CD4-positive, alpha-beta T cell treated with Interleukin-2 at 100 ng/mL for 4 hours (primary cell): ENCODE measurements at places on chromosomes 1 and 21.

DNA sequence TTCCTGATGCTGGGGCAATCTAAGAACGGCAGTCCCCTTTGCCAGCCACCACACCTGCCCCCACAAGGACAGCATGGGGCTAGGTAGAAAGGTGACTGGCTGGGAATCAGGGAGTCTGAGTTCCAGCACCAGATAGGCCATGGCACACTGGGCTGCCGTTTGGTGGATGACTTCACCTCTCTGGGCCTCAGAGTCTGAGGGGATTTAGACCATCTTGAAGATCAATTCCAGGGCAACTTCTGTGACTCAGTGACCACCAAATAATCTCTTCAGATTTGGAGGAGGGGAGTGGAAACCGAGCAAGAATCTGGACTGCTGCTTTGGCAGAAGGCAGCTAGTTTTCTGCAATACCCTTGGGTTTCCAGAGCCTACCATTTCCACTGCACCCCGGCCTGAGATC is 92.1 kb upstream of the EDN2 start:
- no peak for DNase-seq

GRCh38 chr1:36350659-36351226 is 27.3 kb upstream of the EVA1B start:
- DNase-seq: peak; percentile 57

GRCh38 chr1:222136869-222137268 is 395.0 kb upstream of the DUSP10 start:
- no peak for DNase-seq

DNA sequence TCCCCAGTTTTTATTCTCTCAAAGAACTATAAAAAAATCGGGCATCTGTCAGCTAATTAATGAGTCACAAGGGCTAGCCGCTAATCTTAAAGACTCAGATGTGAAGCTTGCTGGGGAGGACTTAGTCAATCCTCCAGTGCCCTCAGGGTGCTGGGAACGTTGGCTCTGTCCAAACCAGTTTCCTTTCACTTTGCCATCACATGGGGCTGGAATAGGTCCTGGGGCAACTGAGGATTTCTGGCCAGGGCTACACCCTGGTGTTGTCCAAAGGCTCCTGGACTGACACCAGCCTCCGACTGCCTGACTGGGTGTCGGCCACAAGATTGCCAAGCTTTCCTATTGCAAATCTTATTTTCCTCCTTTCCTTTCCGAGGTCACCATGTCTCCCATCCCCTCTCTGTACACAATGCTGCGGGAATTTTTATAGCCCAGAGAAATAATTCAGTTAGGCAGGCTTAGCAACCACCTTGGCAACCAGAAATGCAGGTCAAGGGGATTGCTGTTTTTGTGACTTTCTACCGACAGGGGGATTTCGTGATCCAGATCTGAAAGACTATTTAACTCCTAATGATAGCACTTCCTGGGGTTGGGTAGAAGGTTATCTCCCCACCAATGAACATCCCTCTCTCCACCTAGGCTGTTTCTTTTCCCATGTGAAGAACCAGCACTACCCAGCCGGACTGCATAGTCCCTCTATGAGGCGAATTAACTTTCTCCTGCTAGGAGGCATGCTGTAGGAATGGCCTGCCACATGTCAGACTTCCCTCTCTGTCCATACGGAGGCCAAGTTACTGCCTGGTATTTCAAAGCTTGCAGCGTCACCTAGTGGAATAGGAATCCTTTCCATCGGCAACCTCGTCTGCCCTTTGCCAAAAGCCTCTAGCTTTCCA is 29.9 kb upstream of the CTBS start:
- no peak for DNase-seq

DNA sequence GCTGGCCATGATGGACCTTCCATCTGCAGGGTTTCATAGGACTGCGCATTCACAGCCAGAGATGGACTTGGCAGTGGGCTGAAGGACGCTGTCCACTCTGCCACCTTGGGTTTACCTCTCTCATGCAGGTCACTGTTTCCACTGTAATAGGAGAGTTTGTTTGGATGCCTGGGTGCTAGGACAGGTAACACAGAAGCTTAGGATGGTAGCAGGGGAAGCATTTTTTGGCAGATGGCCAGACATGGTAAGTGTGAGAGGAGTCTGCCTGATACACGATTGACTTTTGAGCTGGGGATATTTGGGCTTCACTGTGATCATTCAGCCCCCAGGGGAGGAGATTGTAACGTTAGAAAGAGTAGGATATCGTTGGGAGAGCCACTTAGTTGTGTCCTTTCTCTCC is 11.8 kb downstream of the PSEN2 start:
- DNase-seq: peak; percentile 13

DNA sequence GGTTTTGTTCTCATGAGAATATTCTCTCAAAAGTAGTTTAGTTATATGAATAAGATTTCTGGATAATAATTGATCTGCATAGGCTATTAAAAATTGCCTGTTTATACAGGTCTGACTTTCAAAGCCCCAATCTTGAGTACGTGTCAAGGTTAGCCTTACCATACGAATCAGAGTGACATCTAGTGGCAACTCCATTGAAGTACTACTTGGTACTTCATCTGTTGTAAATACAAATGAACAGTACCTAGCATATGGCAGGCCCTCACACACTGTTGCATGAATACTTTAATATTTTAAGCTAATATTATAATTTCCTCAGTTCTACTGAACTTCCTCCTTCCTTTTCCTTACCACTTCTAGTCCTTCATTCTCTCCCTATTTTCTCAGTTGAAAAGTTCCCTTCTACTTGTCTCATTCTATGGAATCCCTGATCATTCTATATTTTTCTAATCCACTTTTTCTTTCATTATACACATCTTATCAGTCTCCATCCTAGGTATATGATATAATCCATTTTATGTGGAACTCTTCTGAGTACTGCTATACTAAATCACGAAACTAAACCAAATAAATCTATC is 101.2 kb downstream of the AKT3 start:
- DNase-seq: peak; percentile 74

DNA sequence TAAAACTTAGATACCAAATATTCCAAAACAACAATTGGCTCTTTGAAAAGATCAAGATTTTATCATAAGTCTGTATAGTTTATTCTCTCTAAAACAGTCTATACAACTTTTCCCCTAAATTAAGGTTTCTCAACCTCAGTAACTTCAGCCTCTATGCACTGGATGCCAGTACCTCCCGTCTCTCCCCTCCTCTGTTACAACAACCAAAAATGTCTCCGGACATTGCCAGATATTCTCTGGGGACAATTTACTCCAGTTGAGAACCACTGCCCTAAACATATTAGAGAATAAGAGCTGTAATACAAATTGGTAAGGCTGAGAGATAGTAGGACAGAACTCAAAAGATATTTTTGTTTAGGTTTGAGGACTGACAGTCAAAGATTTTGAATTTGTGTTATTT is 71.6 kb downstream of the TMEM200B start:
- DNase-seq: no peak

GRCh38 chr1:221023482-221023881 is 144.2 kb downstream of the HLX start:
- DNase-seq: no peak

GRCh38 chr1:97909266-97909665 is 11.6 kb downstream of the DPYD start:
- DNase-seq: no peak

GRCh38 chr1:115476616-115477015 is 138.6 kb upstream of the NGF start:
- DNase-seq: no peak

DNA sequence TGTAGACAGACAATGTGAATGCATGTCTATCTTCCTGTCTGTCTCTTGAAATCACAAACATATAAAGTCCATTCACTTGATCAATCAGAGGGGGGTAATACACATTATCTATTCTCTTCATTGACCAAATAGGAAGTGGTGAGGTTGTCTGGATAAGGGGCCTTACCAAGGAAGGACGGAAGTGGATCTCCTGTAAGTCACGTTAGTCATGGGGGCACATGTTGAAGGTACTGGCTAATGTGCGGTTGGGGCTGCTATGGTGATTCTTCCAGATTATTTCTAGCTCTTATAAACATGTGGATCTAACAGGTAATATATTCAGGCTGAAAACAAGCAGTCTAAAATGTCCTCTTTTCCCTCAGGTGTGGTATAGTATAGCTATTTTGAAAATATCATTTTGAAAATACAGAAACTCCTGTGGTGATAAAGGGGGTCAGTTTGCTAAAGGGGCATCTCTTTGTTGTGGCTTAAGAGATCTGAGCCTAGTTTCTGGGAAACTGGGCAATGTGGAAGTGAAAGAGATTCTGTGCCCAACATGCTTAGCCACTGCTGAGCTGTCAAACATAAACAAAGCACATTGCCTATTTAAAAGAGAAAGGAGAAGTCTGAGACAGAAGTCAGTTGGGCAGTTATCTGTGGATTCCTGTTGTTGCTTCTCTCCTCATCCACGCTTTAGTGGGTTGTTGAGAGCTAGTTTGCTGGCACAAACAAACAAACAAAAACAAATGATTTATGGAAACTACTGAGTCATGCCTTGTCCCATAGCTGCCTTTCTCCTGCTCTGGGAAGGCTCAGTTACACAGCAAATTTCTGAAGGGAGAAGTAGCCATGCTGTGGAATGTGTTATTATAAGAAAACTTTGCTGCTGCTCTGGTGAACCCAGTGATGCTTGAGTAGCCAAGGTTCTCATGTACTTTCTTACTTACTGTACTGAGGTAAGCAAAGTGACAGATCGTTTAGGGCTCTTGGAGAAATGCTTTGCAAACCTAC is 166.9 kb downstream of the HLX start:
- DNase-seq: no peak

DNA sequence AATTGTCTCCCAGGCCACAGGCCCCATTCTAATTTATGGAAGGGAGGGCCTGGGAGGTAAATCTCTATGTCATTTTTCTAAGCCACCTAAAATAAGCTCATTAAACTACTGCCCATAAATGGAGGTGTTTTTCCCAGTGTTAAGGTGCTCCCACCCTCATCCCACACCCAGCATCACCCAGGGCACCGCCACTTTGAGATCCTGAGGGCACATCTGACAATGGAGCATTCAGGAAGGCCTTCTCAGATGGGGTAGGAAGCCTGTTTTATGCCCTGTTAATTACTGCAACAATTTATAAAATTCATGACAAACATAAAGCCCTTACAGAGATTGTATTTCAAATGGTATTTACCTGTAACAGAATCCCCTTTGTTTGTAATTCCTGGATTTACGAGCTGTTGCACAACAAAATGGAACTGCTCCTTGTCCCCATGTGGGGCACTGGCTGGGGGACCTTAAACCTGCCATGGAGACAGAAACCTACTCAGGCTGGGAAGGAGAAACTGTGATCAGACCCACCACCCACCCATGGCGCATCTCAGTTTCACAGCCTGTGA is 319.5 kb upstream of the USP24 start:
- DNase-seq: no peak

DNA sequence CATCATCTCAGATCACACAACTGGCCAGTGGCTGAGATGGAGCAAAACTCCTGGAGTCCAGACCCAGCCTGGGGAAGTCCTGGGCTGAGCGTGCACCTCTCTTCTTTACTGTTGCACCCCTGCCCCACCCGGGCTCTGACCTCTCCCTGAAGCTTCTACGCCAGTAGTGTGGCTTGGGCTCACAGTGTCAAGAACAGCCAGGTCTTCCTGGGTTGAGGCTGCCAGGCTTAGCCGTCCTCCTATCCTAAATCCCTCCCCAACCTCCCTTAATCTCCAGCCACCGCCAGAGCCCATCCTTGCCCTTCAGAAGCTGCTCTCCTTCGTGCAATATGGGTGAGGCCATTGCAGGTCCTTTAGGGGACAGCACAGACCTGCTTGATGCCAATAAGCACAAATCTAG is 399.2 kb upstream of the VAMP3 start:
- DNase-seq: no peak

DNA sequence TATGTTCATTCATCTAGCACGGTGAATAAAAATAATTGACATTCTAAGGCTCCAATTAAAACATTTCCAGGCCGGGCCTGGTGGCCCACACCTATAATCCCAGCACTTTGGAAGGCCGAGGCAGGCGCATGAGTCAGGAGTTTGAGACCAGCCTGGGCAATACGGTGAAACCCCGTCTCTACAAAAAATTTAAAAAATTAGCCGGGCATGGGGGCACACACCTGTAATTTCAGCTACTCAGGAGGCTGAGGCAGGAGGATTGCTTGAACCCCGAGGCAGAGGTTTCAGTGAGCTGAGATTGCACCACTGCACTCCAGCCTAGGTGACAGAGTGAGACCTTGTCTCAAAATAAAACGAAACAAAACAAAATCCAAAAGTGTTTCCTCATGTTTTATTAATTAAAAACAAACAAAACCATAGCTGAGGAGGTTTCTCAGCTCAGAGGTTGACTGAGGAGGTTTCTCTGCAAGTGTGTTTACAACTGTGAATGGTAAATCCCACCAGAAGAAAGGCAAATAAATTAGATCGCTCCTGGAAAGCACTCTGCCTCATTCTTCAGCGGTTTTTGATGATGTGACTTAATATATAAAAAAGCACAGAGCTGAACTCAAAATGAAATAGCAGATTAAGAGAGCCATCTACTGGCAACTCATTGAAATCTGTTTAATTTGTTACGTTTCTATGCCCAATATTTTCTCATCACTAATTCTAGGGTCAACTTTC is 37.7 kb upstream of the ATG4C start:
- DNase-seq: peak; percentile 35

- no peak for DNase-seq
These were observed 60.8 kb upstream of the KCNJ15 start for GRCh38 chr21:38196036-38196435.

GRCh38 chr1:204130981-204131892 is 20.6 kb downstream of the ETNK2 start:
- DNase-seq: no peak

DNA sequence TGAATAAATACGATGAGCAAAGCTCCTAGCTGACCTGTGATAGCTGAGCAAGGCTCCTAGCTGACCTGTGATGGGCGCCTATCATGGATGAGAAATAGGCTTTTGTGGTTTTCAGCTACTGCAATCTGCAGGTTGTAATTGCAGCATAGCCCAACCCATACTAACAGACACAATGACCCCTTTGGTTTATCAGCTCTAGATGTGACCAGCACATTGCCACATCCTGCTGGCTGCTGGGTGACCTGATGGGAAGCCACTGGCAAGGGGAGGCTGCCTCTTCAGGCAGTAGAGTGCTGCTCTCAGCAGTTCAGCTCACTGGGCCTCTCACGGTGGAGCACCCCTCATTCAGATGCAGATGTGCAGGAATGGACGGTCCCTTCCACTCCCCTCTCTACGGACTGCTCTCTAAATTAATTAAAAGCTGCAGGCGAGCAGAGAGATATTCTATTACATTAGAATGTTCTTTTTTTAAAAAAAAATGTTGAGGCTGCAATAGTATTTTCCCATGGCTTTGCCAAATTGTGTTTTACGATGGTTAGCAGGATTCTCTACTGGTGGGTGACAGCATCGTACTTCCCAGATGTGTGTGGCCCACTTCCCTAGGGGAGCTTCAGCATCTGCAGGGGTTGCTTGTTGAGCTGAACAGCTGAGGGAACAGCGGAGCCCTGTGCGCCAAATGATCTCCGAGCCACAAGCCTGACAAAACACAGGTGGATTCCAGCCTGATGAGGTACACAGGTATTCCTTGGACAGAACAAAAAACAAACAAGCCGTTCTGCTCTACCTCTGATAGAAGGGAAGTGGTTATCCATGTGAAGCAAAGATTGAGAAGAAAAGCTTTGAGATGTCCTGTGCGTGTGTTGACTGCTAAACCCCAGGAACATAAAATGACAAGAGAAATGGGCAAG is 65.0 kb downstream of the SYT6 start:
- no peak for DNase-seq

- DNase-seq: no peak
These were observed 290.4 kb upstream of the PLXNA2 start for GRCh38 chr1:208534599-208534897.

GRCh38 chr1:226697151-226697928 is 41.7 kb downstream of the ITPKB start:
- peak; percentile 61 for DNase-seq
